ENCODE measurements at places on chromosomes 1 and 21.

- no peak for DNase-seq
These were observed 44.9 kb downstream of the ZNHIT6 start for GRCh38 chr1:85663382-85663781.

- peak; percentile 71 for DNase-seq
These were observed 479 bp upstream of the ACADM start for GRCh38 chr1:75723989-75724471.

GRCh38 chr1:82880506-82880905 lies 1079.8 kb downstream of the ADGRL2 start:
- DNase-seq, result no peak

DNA sequence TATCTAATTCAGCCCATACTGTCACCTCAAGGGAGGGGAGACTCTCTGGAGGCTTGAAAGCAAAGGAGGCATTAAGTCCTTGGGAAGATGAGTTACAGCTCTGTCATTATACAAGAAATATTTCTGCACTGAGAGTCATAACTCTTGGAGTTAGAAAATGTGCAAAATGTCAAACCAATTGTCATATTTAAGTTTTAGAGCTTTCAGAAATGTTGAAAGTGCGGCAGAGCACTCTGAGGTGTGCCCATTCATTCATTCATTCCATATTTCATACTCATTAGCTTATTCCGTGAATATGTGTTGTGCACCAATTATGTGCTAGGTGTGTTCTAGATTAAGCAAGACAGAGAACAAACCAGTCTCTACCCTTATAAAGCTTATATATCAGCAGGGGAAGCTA lies 87.1 kb downstream of the HUNK start:
- no peak for DNase-seq

DNA sequence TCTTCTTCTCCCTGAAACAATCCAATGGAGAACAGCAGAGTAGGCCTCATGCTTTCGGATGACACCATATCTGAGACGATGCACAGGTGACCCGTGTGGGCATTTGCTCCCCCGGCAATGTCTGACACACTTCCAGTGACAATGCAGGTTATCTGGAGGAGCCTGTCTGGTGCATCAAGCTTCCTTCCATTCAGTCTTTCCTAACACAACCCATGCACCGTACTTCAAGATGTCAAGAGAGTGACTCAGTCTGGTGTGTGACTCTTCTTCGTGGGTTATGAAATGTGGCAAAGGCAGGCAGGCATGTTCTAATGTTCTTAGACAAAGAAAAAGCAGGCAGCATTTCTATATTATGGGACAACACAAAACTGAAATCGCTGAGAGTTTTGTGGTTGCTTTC lies 159.1 kb downstream of the EDEM3 start:
- DNase-seq, result no peak

- peak; percentile 72 for DNase-seq
These were observed 41.7 kb downstream of the ITPKB start for GRCh38 chr1:226697151-226697928.

- DNase-seq, result no peak
These were observed 44.8 kb upstream of the ATP2B4 start for GRCh38 chr1:203581841-203582240.

- DNase-seq, result no peak
These were observed 53.5 kb upstream of the PDE9A start for GRCh38 chr21:42599962-42600361.

- no peak for DNase-seq
These were observed 8.6 kb upstream of the C1orf159 start for GRCh38 chr1:1124508-1124785.

GRCh38 chr1:58331156-58331555 lies 215.4 kb downstream of the OMA1 start:
- DNase-seq, result no peak

GRCh38 chr1:3312898-3313575 lies 141.4 kb upstream of the ARHGEF16 start:
- DNase-seq, result no peak

- DNase-seq, result no peak
These were observed 41.7 kb downstream of the CD55 start for GRCh38 chr1:207362962-207363860.

GRCh38 chr1:89519779-89520358 lies 4.8 kb upstream of the LRRC8B start:
- peak; percentile 61 for DNase-seq

GRCh38 chr1:201582705-201583442 lies 43.9 kb downstream of the NAV1 start:
- DNase-seq, result no peak

DNA sequence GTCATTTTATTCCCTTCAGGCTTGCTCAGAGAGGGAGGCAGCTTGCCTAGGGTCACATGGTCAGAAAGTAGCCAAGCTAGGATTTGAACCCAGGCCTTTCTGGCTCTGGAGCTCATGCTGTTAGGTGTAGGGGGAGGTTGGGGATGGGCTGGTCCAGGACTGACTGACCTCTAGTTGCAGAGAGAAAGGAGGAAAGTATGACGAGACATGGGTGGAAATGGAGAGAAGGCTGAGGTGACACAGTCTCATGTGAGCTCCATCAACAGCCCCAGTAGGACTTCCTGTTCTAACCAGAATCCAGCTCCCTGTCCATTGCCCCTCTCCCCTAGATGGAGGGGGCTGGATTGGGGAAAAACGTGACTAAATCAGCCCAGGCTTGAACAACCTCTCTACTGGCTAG lies 15.5 kb upstream of the SYNC start:
- DNase-seq, result no peak

GRCh38 chr1:29238620-29239002 lies 2.3 kb downstream of the PTPRU start:
- DNase-seq, result no peak

Measured in CD8-positive, alpha-beta memory T cell (primary cell).